Effector CD8-positive, alpha-beta T cell (primary cell): ENCODE measurements at places on chromosomes 1 and 21.

DNA sequence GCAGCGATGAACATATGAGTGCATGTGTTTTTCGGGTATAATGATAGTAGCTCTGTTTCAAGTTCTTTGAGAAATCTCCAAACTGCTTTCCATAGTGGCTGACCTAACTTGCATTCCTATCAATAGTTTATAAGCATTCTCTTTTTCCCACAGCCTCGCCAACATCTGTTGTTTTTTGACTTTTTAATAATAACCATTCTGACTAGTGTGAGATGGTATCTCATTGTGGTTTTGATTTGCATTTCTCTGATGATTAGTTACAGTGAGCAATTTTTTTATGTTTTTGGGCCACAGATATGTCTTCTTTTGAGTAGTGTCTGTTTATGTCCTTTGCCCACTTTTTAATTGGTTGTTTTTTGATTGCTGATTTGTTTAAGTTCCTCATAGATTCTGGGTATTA is 10.6 kb upstream of the RUNX1 start:
- DNase-seq: no peak

- DNase-seq: no peak
Measured at GRCh38 chr1:24535778-24536177, 20.1 kb upstream of the NCMAP start.

- DNase-seq: no peak
Measured at GRCh38 chr1:56575865-56576264, 3.5 kb downstream of the PLPP3 start.

- no peak for DNase-seq
Measured at GRCh38 chr21:16519036-16519435, 789.3 kb downstream of the USP25 start.

- DNase-seq: no peak
Measured at GRCh38 chr1:51313961-51314777, 16.2 kb downstream of the TTC39A start.

DNA sequence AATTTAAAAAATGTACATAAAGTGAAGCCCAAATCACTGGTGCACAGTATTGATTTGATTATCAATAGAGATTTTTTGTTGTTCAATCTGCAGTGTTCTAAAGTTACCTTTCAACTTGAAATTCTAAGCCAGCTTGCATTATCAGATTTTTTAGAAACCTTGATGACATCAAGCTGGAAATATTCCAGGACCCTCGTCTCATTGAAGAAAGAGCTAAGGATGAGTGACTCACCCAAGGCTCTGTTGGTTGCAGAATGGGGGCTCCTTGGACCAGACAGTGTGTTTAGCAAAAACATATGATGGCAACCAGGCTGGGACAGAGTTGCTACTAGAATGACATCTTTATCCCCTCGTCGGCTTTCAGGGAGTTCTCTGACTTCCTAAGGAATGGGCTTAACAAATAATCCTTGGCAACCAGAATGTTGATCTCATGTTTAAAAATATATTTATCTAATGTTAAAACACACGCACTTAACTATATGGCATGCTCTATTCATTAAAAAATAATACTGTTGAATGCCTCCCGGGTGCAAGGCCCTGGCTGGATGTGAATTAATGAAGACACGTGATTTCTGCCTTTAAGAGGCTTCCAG is 79.7 kb downstream of the RUNX3 start:
- DNase-seq: no peak

DNA sequence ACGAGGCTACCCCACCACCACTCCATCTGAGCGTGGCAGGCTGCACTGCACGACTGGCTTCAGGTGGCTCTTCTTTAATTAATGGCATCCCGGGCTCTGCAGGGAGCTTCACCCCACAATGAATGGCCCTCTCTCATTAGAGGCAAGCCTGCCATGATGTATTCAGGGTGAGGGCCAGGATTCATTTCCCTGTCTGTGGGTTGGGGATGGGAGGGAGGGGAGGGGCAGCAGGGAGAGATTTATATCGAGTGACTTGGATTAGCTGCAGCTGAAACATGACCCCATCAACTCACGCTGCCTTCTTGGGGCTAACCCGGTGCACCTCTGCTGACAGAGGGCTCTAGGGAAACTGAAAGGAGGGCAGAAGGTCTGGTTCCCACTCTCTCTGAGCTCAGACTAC is 54.2 kb downstream of the ERI3 start:
- DNase-seq: no peak
